ENCODE measurements at places on chromosomes 3 and 15. TPM values are rescaled to one million over a fixed set of nuclear protein-coding genes. Genes with fewer than 3 reads are reported as not detected.

ZNF860 gene
- total RNA-seq: 5.9 TPM

DNA sequence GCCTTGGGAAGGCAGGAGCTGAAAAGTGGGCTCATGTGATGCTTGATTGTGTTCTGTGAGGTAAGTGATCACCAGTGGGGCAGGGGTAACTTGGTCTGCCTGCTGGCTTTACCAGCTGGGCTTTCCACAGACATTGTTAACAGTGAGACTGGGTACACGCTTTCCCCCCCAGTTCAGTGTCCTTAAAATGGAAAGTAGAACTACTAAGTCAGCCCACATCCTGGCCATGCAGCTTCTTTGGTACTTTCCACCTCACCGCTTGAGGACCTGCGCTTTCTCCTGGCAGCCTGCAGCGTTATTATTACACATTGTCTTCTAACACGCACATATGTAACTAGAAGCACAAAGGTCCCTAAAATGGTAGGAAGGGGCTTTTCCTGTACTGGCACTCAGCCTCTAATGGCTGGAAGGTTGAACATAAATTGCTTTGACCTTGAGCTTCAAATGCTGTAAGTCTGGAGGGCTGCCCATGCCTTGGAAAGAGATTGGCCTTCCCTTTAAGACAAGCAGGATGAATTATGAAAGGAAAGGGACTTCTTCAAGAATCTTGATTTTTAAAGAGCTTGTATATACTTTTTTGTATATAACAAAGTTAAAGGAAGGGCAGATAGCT, 216.1 kb upstream of the ROPN1 start:
- DNase-seq: peak; percentile 38

GRCh38 chr3:172192830-172193415, 153.5 kb downstream of the FNDC3B start:
- DNase-seq: no peak

DNA sequence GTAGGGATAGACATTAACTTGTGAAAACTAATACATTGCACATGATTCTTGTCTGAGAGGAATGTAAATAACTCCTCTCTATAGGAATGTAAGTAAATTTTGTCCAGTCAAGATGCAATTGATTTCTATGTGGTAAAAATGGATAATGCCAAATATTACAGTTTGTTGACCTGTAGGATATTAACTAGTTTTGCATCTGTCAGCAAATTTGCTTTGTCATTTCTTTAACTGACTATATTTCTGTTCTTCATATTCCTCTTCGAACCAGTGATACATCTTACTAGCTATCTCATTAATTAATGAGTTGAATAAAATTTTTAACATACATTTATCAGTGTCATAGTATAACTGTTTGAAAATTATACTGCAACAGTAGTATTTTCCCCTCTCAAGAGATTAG, 80.4 kb downstream of the EDEM1 start:
- DNase-seq: no peak

- no peak for DNase-seq
Measured at GRCh38 chr15:35495080-35495479, 50.9 kb downstream of the DPH6 start.

DNA sequence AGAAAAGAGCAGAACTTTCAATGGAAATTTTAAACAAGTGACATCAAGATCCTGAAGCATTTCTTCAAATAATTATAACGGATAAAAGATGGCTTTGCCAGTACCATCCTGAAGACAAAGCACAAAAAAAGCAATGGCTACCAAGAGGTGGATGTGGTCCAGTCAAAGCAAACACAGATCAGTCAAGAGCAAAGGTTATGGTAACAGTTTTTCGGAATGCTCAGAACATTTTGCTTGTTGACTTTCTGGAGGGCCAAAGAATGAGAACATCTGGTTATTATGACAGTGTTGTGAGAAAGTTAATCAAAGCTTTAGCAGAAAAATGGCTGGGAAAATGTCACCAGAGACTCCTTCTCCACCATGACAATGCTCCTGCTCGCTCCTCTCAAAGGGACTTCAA, 31.5 kb downstream of the FEM1B start:
- DNase-seq: no peak

SLC6A1 gene
- 2.1 TPM for total RNA-seq

DNA sequence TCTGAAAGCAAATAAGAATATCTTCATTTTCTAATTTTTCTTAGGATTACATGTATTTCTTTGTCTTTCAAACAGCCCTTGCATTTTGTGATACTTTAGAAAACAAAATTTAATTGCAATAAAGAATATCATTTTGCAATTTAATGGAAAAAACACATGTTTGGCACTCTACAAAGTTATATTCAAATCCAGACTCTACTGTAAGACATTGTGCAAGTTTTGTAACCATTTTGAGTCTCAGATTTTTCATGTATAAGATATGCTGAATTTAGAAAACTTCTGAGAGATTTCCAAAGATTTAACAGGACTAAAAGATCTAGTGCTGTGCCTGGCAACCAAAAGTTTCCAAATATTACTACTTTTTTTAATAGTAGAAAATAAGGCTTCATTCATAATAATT, 187.1 kb upstream of the AGTR1 start:
- no peak for DNase-seq

GRCh38 chr3:186536883-186537844, 7.0 kb downstream of the CRYGS start:
- no peak for DNase-seq

GRCh38 chr3:94106268-94106667, 43.4 kb downstream of the NSUN3 start:
- DNase-seq: no peak

FLNB gene
- total RNA-seq: 216 TPM

DNA sequence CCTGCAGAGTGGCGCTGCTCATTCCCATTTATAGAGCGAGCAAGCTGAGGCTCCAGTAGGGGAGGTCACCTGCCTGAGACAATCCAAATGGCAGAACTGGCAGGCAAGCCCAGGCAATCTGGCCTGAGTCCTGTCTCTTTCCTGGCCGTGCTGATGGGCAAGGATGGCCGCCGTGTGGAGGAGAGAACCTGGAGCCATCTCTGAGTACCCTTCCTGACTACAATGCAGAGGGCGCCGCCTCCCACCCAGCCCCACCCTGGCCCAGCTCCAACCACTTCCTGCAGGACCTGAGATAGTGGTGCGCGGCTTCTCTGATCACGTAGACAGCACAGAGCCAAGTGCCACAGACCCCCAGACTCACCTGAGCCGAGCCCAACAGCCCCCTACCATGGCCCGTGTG, 7.0 kb downstream of the TLR9 start:
- DNase-seq: no peak

DNA sequence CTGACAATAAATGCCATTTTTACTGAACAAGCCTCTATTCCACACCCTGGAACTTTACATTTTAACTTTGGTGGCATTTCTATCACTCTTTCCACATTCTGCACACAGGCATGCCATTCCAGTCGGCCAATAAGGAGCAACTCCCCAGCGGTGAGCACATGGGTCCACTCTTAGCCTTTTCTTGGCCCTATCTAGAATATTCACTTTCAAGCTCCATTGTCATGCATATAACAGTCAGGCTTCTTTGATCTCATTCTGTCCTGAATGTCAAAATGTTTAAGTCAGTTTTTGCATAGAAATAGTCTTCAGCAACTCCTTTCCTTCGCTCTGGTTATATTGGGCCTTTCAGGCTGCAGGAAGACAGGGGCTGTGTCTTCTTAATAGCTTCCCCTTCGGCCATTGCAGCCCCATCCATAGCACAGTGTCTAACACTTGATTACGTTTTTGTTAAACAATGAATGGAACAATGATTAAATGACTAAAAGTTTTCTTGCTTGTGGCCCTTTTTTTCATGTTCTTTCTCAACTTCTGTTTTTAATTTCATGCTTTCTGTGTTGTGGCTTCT, 427.3 kb downstream of the MFSD1 start:
- no peak for DNase-seq

DNA sequence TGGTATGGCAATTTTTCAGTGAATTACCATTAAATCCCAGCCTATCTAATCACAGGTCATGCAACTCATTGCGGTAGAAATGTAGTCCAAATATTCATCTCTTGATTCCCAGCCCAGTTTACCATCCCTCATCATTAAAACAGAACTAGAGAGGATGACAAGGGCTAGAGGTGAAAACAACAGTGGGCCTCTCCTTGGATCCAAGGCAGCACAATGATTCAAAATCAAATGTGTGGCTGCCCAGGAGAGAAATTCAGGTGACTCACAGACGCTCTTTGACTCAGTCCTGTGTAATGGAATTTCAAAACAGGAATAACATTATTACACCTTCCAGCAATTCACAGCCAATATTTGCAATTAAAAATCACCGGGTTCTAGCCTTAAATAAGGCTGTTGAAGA, 246.5 kb downstream of the TBL1XR1 start:
- no peak for DNase-seq

IL5RA gene
- 1.1 TPM for total RNA-seq

- DNase-seq: no peak
Measured at GRCh38 chr15:33701304-33701696, 267.0 kb upstream of the CHRM5 start.

DNA sequence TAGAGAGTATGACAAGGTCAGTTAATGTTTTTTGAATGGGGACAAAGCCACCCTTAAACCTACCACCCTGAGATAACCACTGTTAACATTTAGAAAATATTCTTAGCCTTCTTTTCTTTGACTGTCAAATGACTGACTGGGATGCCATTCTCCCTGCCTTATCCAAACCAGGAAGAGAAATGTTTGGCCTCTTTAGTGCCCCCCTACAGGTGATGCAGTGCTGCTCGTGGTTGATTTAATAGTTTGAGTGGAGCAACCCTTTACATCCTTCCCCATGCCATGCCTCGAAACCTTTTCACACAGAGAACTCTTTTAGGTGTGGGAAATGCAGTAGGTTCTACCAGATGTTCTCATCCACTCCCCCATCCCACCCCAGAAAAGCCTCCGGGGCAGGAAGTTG, 38.7 kb upstream of the UMPS start:
- DNase-seq: no peak

DNA sequence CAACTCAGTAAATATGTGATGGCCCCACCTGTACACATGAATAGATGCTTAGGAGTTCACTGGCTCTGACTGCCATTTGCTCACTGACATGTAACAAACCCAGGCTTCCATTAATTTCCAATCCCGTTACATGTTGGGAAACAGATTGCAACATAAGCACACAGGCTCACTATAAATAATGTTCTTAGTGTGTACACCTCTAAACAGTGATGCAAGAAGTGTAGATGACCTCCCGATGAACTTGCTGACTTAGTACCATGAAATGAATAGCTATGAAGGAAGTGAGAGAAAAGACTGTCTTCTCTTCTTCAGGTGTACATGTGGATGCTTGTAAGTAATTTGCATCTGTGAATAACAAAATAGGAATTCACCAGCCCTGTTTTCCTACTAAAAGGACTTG, 21.4 kb upstream of the FSIP1 start:
- no peak for DNase-seq

DNA sequence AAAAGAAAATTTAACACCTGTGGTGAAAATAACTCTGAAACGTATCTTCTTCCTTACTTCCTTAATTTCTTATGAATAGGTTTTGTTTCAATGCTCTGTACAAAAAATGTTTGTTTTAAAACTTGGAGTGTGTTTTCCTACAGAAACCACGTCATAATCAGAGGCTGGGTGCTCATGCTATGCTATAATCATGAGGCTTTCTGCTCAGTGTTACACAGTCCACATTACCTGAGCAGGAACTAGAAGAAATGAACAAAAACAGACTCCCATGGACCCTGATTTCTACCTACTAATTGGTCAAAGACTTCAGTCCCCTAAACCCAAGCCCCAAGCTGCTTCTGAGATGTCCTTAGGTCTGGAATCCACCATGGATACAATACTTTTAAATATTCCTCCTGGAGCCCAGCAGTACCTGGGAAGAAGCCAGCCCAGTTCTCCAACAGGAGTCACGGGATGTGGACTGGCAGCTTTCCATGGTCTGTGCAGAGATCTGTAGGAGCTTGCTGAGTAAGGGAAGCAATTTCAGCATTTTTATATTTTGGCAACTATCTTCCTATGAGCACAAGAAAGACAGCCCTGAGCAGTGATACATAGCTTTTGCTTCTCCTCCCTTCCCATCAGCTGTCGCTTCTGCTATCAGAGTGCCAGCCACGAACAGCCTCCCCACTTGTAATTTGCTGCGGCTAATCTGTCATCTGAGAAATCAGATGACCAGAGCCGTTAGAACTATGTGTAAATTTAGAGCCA, 65.6 kb downstream of the WDR72 start:
- no peak for DNase-seq

TRH gene
- total RNA-seq: not detected

WDR6 gene
- 158 TPM for total RNA-seq

DNA sequence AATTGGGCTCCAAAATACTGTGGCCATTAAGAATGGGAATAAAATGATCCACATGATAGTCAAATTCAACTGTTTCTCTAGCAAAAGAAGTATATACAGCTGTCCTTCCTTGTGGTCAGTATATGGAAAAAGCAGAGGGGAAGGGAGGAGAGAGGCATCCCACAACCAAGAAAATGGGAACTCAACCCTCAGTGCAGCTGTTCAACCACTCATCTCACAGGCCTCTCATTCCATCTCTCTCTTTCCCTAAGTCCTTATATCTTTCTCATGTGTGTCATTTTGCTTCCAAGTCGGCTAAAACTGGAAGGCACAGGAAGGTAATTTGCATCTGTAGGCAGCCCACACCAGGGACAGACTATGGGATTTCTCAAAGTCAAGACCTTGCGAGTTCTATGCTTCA, 27.5 kb downstream of the AVEN start:
- peak; percentile 4 for DNase-seq

DNA sequence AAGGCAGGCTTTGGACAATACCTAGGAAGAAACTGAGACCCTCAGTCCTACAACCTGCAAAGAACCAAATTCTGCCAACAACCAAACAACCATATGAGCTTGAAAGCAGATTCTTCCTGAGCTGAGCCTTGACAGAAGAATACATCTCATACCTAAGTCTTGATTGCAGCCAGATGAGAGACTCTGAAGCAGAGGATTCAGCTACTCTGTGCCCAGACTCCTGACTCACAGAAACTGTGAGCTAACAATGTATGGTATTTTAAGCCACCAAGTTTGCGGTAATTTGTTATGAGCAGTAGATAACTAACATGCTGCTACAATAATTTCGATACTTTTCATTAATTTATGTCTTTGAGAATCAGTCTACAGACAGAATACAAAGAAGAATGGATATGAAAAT, 325.1 kb upstream of the CBLB start:
- no peak for DNase-seq

DNA sequence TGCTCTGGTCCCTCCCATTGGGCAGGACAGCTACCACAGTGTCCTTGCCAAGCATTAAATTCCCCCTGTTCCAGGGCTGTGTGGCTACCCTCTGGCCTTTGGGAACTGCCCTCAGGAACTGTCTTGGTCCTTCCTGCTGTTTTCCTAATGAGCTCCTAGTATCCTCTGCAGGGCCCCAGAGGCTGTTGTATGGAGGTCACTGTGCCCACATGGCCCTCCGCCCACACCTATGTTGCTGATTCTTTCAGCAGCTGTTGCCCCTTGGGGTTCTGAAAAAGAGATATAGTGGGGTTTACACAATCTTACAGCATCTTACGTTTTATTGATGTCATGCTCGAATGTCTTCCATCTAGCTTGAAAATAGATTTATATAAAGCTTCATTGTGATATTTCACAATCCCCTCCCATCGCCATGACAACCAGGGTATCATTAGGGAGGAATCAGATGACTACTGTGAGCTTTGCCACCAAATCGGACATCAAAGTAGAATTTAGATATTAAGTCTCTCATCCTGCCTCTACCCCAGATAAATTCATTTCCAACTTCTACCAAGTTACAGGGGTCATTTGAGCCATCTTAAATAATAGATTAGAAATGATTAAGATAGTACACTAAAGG, 97.1 kb upstream of the NR2E3 start:
- no peak for DNase-seq

ACKR2 gene
- 8.9 TPM for total RNA-seq
